ENCODE measurements at places on chromosomes 1 and 21.

DNA sequence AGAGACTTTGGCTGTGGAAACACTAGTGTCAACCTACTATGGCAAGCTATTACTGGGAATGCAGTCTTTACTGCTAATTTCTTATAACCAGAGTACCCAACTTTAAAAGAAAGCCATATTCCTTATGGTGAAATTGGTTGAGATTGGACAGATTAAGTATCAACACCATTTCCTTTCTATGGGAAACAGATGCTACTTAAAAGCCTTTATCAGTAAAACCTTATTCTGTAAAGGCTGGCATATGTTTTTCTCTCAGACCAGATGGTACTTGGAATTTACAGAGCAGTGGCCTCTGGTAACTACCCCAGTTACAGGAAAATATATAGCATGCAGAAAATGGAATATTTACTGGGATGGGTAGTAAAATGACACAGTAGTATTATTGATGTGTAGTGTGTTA lies 18.8 kb downstream of the IFI44 start:
- no peak for DNase-seq

DNA sequence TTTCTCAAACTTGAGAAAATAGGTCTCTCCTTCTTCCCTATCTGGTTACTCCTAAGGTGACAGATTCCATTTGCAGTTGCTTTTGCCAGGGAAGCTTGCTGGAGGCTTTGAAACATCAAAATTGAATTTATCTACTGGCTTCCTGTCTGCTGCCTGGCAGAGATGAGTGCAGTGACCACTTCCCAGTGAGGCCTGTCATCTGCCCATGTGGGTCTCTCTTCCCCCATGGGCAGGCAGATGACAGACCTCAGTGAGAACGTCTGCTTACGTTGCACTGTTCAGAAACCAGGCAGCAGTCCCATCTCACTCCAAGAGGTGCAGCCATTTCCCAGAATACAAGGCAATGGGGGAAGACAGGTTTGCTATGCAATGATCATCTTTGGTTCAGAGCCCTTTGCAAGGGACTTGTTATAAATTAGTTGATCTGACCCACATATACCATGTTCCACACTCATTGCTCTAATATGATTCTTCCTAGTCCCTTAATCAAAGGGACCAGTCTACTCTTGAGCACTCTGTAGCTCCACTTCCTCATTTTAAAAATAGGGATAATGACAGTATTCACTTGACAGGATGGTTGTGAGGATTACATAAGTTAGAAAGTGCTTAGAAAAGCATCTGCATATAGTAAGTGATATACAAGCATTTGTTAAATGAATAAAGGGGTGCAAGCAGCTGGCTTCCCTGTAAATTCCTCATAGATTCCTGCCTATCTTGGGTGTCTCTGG lies 10.6 kb downstream of the PGBD5 start:
- no peak for DNase-seq

DNA sequence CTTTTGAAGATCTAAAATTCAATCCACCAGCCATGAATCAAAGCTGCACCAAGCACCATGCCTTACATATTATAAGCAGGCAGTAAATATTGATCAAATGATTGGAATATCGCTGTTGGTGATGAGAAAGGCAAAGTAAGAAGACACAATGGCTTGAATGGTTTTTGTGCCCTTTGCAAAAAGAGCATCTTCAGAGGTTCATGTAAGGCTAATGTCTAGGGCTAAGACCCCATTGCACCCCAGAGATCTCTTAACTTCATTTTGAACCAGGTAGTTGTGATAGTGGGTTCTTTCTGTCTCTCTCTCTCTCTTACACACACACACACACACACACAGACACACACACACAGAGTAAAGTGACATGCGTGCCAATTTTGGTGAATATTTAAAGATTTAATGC lies 12.0 kb downstream of the PROX1 start:
- DNase-seq = no peak

DNA sequence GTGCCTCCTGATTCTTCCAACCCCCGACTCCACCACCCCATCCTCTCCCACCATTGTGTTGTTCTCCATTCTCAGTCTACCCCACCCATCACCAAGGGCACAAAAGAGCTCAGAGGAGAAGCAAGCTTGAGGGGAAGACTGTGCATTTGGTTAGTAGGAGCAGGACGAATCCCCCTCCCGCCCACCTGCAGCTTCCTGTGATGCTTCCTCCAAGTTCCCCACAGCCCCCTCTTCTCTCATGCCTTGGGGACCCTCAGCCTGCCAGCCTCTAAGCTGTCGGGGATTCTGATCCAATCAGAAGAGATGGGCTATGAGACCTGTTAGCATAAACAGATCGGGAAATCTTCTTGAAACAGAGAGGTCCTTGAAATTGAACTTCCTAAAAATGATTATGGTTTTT lies 22.2 kb upstream of the CAPZB start:
- DNase-seq = no peak

GRCh38 chr1:54604572-54605370 lies 18.6 kb downstream of the FAM151A start:
- DNase-seq = no peak

DNA sequence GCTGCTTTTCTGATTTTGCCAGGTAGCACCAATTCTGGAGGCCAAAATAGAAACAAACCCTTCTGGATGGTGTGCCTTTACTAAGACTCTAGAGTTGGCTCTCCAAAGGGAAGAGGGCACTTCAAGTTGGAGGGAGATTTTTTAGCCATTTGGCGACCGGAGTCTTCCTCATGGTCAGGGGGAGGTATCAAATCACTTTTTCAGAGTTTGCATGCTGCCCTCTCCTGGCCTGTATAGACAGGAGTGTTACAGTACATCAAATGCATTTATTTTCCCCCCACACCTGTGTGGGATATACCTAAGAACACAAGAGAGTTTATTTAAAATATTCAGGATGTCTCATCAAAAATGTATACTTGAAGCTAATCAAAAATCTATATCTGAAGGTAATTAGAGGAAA lies 3.2 kb downstream of the GREM2 start:
- no peak for DNase-seq

GRCh38 chr1:236880209-236880608 lies 85.1 kb downstream of the MTR start:
- DNase-seq = no peak

GRCh38 chr1:209389258-209389657 lies 194.3 kb upstream of the CAMK1G start:
- peak; percentile 49 for DNase-seq

DNA sequence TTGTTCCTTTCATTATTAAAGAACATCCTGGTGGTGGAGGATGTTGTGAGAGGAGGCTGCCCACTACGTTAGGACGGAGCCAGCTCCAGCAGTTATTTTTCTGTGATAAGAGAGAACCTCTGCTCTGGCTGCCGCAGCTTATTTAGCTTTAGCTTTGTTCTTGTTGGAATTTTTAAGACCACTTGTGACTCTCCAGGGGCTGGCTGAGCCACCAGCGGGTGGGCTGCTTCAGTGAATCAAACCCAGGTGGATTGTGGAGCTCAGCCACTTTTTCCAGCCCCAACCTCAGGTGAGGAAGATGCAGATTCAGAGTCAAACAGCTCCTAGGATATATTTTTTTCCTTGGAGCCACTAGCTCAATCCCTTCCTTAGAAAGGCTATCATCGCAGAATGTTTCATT lies 83.1 kb upstream of the CTTNBP2NL start:
- no peak for DNase-seq

DNA sequence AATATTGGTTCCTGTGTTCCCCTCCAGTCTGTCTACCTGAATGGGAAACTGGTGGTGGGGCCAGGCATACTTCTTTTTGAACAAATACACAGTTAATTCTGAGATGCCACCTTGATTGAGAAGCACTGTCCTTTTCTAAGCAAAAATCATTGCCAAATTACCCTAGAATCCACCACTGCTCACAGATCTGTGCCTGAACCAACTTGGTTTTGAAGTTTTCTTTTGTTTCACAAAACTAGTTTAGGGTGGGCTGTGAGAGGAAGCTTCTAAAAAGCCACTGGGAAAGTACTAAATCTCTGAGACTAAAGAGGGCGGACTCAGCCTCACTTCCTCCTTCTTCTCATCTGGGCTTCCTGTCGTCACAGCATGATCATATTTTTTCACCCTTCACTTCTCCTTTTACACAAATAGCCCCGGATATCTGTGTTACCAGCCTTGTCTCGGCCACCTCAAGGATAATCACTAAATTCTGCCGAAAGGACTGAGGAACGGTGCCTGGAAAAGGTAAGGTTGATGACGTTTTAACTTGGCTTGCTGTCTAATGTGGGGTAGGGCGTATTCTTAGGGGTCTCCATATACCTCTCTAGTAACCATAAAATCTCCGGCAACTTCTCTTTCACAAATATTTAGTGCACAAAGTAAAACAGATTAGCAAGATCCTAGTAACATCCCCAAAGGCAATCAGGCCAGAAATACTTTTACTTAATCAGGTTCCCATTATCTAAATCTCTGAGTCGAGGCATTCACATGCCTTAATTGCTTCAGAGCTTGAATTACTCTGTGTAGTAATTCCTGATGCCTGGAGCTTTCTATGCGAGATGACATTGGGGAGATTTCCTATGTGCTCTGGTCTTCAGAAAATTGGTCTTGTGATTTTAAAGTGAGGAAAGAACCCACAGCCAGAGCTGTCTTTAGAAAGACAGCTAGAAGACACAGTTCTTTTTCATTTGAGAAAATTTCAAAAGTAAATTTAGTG lies at the start of gene CD53:
Gene CD53 (plus strand): TSS at position 404 of the 976 bp plus-strand sequence. CDS start 18,261 bp downstream, outside the sequence.
- DNase-seq = no peak

DNA sequence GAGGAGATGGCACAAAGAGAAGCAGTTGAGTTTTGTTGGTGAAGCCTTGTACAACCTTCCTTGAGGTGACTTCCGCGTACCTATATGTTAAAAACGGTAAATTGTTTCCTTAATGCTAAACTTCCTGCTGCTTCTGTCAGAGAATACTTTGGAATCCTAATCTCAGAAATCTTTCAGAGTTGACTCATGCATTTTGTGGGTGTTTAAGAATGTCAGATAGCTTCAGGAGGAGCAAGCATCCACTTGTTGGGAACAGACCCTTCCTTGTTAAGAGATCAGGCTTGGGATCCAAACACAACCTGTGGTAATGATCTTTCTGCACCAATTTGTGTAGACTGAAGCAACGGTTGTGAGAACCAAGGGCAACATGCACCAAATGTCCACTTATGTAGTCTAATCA lies 29.5 kb downstream of the AK4 start:
- no peak for DNase-seq

DNA sequence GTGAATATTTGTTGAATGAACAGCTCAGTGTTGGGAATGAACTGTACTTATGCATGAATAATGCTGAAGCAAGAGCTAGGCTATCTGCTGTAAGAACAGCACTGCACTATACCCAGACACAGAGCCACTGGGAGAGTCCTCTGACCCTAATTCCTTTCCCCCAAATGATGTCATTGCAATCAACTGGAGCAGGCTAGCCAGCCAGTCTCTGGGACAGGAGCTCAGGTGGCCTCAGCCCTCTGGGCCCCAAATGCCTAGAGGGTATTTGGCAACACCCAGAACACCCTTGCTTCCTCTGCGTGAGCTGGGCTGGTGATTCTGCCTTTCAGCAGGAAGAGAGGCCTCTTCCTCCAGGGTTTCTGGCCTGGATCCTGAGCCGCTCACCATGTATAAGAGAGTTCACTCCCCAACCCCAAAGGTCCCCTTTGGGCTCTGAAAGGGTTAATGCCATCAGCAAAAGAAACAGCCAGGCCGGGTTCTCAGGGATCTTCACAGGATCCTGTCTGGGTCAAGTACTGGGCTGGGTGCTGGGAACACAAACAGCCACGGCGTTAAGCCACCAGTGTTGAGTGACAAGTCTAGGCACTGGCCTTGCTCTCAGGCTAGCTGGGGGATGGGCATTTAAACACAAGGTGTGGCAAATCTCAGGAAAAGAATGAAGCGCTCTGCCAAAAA lies 3.7 kb upstream of the PADI4 start:
- DNase-seq = no peak

- DNase-seq = no peak
These were observed 109.0 kb downstream of the EIF4G3 start for GRCh38 chr1:21067551-21068227.

- no peak for DNase-seq
These were observed 30.1 kb upstream of the DNAJC6 start for GRCh38 chr1:65279070-65279779.

DNA sequence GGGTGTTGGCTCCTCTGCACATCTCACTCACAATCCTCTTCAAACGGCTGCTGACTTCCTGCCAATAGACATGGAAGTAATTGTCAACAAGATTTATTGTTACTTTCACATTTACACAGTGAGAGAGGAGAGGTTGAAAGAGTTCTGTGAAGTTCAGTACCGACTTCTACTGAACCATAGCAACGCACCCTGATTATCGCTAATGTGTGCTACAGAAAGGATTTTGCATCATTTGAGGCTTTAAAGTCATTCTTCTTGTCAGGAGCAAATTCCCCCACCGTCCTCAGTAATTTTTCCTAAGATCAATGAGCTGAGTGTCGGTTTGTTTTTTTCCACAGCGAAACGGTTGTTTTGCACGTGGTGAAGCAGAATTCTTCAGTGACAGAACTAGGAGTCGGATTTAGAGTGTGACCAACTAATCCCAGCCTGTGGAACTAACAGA lies 361.0 kb downstream of the ADGRL2 start:
- DNase-seq = no peak

- no peak for DNase-seq
These were observed 171.8 kb downstream of the TOMM20 start for GRCh38 chr1:234956821-234957329.

- no peak for DNase-seq
These were observed 10.9 kb upstream of the ADAMTS5 start for GRCh38 chr21:26977746-26978145.

GRCh38 chr21:45001134-45002095 lies 61.6 kb downstream of the SLX9 start:
- no peak for DNase-seq

DNA sequence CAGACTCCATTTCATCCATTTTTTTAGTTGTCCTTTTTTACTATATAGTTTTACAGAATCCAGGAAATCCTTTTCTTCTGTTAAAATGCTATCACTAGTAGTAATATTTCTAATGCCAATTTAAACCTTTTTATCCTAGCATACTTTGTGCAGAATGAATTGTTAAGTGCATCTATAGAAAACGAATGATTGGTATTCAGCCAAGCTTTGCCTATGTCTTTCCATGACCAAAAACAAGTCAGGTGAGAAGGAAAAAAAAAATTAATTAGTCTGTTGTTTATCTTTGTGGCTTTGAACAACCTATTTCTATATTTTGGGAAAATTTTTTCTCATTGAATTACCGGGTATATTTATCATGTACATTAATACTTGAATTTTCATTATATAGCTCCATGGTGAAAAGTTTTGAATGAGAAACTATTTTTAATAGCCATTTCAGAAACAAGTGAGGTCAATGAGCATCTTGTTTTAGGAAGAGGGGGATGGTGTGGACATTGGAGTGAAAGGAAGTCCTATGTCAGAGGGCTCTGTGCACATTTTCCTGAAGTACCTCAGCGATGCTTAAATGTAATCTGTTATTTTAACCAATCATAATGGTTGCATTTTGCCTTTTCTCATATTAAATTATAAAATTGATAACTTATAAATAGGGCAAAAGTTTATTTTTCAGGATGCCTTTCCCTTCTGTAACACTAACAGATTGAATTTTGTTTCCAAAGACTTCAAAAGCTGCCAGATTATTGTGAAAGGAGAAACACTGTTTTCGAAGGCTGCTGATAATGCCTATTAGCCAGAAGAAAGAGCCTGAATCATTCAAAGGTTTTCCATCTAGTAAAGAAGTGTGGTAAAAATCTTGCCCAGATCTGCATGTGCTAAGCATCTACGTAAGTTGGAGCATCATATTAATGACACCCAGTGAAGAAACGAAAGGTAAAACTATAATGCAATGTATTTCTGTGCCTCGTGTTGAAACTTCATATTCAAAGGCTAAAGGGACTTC lies 73.8 kb upstream of the S1PR1 start:
- DNase-seq = no peak
